ENCODE measurements at places on chromosomes 16 and 17.

DNA sequence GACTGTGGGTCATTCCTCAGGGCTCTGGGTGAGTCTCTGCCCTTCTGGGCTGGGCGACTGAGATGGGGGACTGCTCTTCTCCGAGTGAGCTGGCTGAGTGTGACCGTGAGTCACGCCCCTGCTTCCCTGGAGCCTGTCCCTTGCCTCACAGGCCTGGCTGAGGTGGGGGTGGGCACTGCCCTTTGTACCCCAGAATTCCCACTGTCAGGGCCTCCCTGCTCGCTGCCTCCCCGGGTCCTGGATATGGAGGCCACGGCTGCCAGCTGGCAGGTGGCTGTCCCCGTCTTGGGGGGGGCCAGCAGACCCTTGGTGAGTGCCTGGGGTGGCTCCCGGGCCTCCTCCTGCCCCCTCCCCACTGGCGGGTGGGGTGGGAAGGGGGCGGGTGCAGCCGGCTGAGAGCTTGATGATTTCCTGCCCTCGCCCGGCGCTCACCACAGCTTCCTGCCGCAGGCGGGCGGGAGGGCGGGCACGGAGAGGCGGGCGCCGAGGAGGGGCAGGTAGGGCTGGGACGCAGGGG, at the start of gene LAT:
LAT (plus strand) TSS at position 434 of the 517 bp plus-strand sequence. CDS start 366 bp downstream, outside the sequence.
- DNase-seq = peak; percentile 70

GRCh38 chr17:6714315-6714874, 1.2 kb upstream of the SLC13A5 start:
- DNase-seq = no peak

- no peak for DNase-seq
These were observed 31.7 kb downstream of the OSBPL7 start for GRCh38 chr17:47789611-47790561.

- DNase-seq = peak; percentile 59
These were observed 18.5 kb upstream of the NAGLU start for GRCh38 chr17:42517516-42517915.

DNA sequence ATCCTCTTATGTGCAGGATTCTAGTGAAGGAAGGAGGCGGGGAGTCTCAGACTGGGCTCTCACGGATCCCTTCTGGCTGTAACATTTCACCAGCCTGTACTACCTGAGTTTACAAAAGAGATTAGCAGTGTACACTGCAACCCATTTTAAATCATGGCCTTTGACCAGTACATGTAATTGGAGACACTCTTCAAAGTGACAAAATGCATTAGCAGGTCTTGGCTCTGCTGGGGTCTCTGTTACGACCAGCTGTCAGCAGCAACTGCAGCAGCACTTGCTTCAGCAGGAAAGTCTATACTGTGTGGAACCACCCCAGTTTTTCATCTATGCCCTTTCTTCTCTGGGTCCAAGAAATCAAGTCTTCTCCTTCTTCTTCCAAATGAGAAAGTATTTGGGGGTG, 322.8 kb upstream of the ASIC2 start:
- DNase-seq = no peak

- DNase-seq = no peak
These were observed 397 bp downstream of the CDC42EP4 start for GRCh38 chr17:73311428-73311780.

- no peak for DNase-seq
These were observed 516 bp downstream of the CPNE2 start for GRCh38 chr16:57092786-57093411.

DNA sequence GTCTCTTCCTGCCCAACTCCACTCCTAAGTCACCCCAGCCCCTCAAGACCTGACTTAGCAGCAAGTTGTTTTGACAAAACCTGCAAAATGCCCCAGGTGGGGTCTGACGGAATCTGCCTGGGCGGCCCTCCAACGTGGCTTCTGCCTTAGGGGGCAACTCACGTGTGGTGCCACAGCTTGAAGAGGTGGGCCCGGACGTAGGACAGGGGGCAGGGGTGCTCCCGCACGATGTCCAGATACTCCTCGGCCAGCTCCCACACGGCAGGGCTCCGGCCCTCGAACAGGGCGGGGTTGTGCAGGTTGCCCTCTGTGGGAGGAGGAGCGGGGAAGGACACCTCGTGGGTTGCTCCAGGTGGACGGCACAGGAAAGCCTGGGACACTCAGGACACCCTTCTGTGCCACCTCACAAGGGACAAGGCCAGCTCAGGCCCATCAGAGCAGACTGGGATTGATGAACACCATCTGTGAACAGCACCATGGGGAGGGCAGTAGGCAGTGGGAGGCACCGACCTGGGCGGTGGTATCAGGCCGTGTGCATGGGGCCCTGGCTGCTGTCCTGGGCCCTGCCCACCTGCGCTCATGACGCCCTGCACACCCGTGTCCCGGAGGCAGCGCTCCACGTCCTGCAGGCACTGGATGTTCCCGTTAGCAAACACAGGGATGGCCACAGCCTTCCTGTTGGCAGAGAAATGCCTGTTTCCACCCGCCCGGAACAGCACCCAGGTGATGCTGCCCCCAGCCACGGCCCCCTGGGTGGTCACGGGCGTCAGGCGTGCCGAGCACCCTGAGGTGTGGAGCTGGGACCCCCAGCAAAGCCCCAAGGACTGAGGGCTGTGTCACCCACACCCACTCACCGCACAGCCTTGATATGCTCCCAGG, 4.3 kb downstream of the DUS1L start:
- DNase-seq = no peak

- DNase-seq = no peak
These were observed at the start of gene ARHGAP23 for GRCh38 chr17:38428112-38428642. TSS of gene ARHGAP23 (plus strand) at chr17:38428464. CDS start at chr17:38428486, 22 bp downstream.

GRCh38 chr16:14106457-14106856, 35.3 kb downstream of the MRTFB start:
- DNase-seq = no peak

- no peak for DNase-seq
These were observed 159.1 kb downstream of the HS3ST3B1 start for GRCh38 chr17:14459955-14460354.

- no peak for DNase-seq
These were observed 35.6 kb upstream of the ZNF750 start for GRCh38 chr17:82875407-82875856.

GRCh38 chr17:5680766-5681165, 96.5 kb upstream of the NLRP1 start:
- no peak for DNase-seq

DNA sequence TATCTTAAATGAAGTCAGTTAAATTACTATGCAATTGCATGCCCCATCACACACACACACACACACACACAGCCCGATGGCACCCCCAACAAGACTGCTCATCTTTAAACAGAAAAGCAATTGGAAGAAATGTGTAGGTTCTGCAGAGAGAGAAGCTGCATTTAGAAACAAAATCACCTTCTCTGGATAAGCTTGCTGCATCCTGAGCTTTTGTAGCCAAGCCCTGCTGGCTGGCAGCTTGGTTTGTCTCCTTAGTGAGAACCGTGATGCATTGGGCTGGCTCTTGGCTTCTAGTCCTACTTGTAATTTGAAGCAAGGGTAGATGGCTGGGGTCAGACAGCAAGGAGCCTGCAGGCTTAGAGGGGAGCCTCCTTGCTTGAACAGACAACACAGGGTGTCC, 153.8 kb downstream of the SOX9 start:
- no peak for DNase-seq

- DNase-seq = no peak
These were observed 934.6 kb upstream of the CDH8 start for GRCh38 chr16:62970851-62971250.

DNA sequence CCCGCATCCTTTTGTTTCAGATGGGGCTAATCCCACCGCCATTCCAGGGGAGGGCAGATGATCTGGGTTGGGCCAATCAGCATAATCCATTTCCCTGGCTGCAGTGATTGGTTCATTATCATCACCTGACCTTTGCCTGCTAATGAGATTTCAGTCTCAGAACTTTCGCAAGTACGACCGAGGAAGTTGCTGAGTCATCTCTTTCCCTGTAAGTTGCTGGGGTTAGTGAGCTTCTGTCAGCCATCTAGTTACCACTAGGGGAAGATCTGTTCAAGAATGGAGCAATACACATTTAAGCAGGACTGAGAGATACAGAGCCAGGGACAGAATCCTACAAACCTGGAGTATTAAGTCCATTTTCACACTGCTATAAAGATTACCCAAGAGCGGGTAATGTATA, 65.3 kb upstream of the NUDT7 start:
- DNase-seq = no peak

DNA sequence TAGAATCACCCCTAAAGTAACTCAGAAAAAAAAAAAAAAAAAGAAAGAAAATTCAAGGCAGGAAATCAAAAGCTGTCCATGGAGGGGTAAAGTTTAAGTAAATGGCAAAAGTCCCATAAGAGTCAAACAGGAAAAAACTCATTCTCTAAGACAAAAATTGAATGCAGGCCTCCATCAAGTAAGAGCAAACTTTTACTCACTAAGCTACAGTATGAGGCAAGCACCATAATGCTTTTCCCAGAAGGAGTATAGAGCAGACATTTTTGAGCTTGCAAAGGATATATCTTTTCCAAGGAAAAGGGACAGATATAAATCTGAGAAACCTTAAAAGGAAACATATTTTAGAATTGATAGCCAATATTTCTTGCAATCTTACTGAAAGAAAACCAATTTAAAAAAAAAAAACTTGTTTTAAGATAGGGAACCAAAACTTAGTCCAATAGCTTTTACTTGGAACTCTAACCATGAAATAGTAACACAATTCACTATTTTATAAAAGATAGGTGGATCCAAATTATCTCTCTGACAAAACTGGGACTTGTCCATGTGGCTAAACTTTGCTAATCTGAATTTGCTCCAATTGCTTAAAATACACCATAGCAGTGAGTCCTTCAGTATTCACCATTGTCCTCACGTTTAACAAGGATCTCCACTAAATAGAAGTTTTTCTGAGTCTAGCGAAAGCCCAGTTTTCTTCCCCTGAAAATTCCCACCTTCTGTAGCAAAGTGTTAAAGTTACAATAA, 99.8 kb downstream of the CDH11 start:
- DNase-seq = no peak

DNA sequence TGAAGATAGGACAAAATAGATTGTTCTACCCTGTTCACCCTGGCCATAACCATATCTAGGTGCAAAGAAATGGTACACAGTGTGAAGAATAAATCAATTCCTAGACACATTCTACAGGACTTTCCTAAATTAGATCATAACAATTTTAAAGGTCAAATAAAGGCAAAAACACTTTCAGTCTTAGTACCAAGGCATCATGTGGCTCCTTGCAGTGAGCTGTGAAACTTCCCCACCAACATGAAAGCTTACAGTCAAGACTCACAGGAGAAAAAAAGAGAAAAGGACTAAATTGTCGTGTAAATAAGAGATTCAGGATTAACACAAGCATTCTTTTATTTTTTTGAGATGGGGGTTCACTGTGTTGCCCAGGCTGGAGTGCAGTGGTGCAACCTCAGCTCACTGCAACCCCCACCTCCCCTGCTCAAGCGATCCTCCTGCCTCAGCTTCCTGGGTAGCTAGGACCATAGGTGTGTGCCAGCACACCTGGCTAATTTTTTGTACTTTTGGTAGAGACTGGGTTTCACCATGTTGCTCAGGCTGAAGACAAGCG, 14.2 kb downstream of the NSMCE1 start:
- no peak for DNase-seq

GRCh38 chr16:74682556-74682955, 15.9 kb upstream of the RFWD3 start:
- DNase-seq = no peak

DNA sequence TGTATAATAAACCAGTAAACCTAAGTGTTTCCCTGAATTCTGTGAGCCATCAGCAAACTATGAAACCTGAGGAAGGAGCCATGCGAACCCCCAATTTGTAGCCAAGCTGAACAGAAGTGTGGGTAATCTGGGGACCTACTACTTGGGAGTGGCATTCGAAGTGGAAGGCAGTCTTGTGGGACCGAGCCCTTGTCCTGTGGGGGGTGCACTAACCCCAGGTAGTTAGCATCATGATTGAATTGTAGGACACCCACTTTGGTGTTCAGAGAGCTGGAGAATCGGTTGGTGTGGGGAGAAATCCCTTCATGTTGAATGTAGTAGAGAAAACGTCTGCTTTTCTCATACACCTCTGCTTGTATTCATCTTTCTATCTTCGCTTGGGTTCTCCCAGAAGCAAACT, 79.7 kb upstream of the CPHXL start:
- no peak for DNase-seq

DNA sequence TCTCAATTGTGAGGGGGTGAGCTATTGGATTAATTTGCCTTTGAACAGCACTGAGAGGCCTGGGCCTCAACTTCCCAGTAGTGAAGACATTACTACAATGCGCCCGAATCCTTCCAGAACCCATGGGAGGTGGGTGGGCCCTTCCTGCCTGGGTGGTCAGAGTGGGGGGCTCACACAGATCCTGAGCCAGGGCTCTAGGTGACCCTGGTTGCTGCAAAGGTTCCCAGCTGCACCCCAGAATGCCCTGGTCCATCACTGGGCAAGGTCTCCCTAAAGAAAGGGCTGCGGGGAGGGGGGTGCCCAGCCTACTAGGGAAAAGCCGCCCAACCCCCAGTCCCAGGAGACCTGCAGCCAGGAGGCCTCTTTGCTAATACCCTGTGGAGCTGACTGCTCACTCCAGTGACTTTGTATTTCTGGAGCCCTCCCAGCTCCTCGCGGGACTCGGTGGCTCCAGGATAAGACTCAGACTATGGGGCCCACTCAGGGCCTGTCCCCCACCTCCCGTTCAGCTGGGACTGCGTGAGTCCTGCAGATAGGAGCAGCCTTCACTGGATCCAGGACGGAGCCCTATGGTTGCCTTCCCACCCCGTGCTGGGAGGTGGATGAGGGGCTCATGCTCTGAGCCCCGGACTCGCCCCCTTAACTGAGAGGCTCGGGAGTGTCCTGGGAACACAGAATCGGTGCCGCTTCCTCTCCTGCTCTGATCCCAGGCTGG, 40.2 kb downstream of the SLC7A5 start:
- no peak for DNase-seq

DNA sequence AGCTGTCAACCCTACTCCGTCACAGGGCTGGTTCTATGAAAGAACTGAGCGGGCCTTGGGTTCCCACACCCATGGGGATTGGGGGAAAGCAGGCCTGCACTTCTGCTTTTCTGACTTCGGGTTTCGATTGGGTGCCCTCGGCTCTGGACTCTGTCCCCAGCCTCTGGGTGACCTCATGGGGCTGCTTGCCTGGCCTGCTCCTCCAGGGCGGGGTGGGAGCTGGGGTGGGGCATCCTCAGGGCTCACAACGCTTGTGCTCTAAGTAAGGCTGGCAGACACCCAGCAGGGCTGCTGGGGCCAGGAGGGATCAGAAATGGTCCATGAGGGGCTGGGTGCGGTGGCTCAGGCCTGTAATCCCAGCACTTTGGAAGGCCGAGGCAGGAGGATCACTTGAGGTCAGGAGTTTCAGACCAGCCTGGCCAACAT, 19.2 kb downstream of the ARHGAP27 start:
- DNase-seq = no peak

- no peak for DNase-seq
These were observed 378.3 kb downstream of the CDH13 start for GRCh38 chr16:83004868-83005652.

DNA sequence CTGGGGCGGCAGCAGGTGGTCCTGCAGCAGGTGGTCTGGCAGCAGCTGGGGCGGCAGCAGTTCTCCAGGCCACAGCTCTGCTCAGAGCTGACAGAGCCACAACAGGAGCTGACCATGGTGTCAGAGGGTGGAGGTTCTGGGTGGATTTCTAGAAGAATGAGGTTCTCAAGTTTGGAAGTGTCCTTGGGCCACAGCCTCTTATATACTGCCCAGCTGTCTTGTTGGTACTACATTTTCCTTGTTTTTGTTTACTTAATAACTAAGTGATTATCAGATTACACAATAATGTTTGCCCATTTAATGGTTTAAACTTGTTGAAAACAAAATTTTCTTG, at the start of gene KRTAP4-5:
KRTAP4-5 (minus strand) TSS at position 174 of the 334 bp plus-strand sequence; CDS start at position 116, 58 bp downstream.
- DNase-seq = no peak

Data from bone marrow (tissue), 2 donors.